ENCODE measurements at places on chromosomes 16 and 17.

GRCh38 chr17:32515677-32516383 is 29.0 kb downstream of the CDK5R1 start:
- no peak for DNase-seq

DNA sequence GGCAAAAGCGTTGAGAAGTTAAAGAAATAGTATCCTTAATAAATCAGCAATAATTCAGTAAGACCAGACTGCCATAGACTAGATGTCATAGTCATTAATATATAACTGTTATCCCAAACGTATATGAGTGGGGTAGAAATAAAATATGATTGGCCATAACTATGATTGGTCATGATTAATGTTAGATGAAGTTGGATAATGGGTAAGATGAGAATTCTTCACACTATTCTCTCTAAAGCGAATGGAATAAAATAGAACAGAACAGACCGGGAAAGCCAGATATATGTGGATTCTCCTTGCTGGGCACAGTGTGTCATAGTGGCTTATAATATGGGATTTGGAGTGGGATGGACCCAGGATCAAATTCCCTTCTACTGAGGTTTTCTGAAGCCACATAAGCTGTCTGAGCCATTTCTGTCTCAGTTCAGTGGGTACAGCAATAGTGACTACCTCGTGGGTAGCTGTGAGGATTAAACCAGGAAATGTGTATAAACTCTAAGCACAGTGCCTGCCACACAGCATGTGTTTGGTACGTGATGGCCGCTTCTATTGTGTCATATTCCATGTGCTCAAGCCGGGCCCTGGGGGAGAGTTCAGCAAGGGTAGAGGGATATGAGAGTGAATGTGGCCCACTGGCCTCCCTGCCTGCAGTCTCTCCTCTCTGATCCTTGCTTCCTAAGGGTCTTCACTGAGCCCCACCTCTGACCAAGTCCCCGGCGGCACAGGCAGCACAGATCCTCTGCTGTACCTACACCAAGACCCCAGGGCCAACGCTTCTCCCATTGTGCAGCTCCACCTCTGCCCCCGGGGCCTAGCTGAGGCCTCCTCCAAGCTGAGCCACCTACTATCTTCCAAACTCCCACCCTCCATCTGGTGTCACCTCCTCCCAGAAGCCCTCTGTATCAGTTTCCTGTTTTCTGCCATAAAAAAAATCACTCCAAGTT is 3.7 kb downstream of the CETP start:
- DNase-seq: no peak

- DNase-seq: peak; percentile 64
Measured at GRCh38 chr17:56822725-56823124, 11.0 kb downstream of the C17orf67 start.

GRCh38 chr16:52568983-52569690 is 22.2 kb upstream of the TOX3 start:
- no peak for DNase-seq

DNA sequence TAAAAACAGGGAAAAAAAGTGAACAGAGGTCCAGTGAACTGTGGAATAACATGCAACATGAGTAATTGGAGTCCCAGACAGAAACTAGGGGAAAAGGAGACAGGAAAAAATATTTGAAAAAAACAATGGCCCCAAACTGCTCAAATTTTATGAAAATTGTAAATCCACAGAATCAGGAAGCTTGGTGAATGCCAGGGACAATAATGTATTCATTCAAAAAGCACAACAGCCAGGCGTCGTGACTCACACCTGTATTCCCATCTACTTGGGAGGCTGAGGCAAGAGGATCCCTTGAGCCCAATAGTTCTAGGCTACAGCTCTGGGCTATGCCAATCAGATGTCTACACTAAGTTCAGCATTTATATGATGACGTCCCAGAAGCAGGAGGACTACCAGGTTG is 23.7 kb downstream of the NCOR1 start:
- no peak for DNase-seq

GRCh38 chr17:61343576-61343975 is 56.1 kb upstream of the TBX2 start:
- DNase-seq: no peak

Measured in spleen (tissue), 13 donors.